ENCODE measurements at places on chromosomes 2 and 18. TPM values are rescaled to one million over a fixed set of nuclear protein-coding genes. Genes with fewer than 3 reads are reported as not detected.

HOXD8 gene
- 5.3 TPM for total RNA-seq

CHPF gene
- 106 TPM for total RNA-seq

UPP2 gene
- total RNA-seq = not detected

COL6A3 gene
- total RNA-seq = 7.3 TPM

FAM124B gene
- total RNA-seq = not detected

PKDCC gene
- total RNA-seq = 3.8 TPM

TXNL4A gene
- total RNA-seq = 68.0 TPM

All from A375 (cell line).